CD4-positive, alpha-beta T cell treated with Interleukin-6 for 4 hours (primary cell): ENCODE measurements at places on chromosomes 5 and 9.

DNA sequence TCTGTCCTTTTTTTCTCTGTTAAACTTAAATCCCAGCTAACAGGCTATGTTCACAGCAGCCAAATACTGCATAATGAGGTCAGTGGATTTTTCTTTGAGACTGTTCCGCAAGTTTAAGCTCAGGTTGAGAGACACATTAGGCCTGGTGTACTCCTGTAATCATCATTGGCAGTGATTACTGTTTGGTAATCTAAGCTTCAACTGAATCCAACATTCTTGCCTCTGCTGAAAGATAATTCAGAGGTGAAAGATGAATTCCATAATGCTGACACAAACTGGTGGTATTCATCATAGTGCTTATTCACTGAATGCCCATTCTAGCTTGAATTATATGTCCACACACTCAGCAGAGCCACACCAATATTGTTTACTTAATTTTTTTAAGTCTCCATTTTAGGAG is 108.5 kb downstream of the NFIB start:
- no peak for DNase-seq

DNA sequence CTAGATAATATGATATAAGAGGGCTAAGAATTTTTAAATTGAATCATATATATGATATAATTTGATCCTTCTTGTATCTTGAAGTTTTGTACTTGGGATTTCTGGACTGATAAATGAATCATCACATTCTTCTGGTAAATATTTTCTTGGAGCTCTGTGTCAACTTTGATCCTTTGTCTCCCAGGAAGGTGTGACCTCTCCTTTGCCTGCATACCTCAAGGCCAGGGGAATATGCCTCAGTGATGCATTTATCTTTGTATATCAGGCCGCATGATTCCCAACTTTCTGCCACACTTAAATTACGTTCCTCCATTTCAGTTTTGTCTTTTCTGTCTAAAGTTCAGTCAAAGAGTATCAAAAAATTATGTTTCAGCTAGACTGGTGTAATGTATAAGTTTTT is 101.2 kb downstream of the NLN start:
- no peak for DNase-seq

- DNase-seq, result peak; percentile 52
Observed at GRCh38 chr9:129990269-129991010, 52.5 kb downstream of the FNBP1 start.

GRCh38 chr9:90960941-90961340 is 159.3 kb downstream of the SYK start:
- no peak for DNase-seq

GRCh38 chr9:69153707-69154521 is 20.2 kb upstream of the TJP2 start:
- no peak for DNase-seq

DNA sequence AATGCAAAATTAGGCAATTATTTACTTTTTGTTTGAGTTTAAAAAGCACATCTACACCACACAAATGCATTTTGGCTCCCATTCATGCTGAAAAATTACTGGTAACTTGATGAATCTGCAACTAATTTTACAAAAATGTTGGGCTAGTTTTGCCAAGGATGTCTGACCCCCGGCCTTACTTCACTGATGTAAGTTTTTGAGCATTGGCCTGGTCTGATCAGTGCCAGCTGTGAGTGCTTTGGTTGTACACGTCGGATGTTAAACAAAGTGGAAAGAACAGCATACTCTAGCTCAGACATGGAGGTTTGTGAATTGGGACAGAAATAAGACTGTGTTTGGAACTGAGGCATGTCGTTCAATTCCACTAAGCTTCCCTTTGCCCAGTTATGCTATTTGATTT is 1044.2 kb downstream of the TLE4 start:
- no peak for DNase-seq

DNA sequence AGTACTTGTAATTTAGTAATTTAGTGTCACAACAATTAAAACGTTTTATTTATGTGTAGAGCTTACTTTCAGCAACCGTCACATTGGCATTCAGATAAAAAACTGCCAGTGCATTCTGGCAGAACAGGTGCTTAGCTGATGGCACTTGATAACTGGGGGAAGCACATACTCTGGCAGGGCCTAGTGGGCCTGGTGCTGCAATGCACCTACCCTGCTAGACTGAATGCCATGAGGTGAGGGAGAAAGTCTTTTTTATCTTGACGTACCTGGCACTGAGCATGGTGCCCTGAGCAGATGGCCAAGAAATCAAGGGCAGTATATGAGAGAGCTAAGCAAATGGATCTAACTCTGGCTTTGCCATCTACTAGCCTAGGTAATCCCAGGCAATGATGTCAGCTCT is 280.6 kb upstream of the EFNA5 start:
- DNase-seq, result no peak

- DNase-seq, result no peak
Observed at GRCh38 chr5:122322801-122323548, 10.9 kb downstream of the SNCAIP start.

DNA sequence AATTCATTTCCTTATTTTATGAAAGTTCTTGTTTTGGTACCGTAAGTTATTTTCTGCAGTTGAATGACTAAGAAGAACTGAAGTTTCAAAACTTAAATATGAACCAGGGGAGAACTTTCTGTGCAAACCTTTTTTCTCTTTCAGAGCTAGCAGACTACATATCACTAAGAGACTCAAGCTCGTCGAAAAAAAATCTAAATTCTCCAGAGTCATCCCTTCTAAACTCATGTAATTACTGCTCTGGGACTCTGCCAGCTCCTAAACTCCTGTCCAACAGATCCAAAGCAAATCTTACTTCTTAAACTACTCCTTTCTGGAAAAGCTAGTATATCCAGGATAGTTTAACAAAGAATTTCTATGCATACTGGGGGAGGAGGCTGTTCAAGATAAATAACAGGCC is 87.0 kb upstream of the NR5A1 start:
- DNase-seq, result no peak

DNA sequence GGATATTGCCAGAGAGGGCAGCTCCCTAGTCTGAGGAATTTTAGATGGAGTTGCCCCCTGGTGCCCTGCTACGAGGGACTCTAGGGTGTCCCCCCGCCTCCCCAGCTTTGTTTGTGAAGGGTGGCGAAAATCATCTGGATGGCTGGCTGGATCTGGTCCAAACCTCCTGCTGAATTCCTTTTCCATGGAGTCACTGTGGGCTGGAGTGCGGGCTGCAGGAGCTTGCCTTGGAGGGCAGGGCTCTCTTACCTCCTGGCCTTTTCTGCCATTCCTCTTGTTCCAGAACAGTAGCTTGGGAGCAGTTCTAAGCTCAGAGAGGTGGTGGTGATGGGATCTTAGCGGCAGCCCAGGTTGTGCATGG is 2.1 kb downstream of the SYNPO start:
- DNase-seq, result no peak

DNA sequence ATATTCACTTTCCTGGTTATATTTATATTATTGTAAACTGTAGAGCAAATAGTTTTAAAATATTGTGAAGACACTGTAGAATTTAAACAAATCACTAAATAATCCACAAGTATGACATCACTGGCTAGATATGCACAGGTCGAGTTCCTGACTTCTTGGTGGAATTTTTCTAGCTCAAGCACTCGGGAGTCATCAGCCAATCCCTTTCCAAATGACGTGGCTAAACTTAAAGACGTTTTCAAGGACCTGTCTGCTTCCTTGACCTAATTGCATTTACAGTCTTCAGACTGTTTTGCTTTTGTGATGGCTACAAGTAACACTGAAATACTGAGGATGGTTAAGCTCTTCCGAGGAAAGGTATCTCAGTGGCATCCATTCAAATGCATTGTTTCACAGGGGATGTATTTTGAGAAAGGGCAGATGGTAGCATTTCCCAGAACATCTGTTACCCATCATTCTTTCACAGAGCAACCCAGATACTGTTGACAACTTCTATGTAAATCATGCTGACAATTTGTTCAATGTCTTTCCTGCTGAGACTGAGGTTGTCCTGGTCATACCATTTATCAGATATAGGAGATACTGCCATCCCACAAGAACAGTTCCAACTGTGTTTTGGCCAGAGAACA is 262.8 kb downstream of the CDH10 start:
- DNase-seq, result no peak

GRCh38 chr9:5004481-5004880 is 19.4 kb downstream of the JAK2 start:
- no peak for DNase-seq

GRCh38 chr5:130290219-130290618 is 386.0 kb downstream of the CHSY3 start:
- DNase-seq, result no peak

- DNase-seq, result peak; percentile 78
Observed at GRCh38 chr5:176596689-176597416, 13.1 kb downstream of the GPRIN1 start.

- no peak for DNase-seq
Observed at GRCh38 chr5:171549274-171549673, 129.8 kb downstream of the FGF18 start.

DNA sequence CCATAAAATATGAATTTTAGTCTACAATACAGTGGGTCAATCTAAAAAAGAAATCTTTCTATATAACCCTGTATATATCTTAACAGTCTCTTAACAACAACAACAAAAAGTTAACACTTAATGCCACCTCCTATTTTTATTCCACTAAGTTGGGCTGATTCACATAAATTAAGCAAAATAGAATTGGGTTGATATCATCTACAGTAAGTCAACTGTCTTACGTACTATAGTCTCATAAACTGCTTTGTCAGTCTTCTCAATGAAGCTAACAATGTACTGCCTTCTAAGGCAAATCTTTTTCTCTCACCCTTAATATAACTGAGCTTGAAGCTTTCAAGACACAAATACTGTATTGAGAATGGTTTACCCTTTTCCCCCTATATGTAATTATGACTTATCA is 185.7 kb downstream of the ADAMTS6 start:
- DNase-seq, result no peak

DNA sequence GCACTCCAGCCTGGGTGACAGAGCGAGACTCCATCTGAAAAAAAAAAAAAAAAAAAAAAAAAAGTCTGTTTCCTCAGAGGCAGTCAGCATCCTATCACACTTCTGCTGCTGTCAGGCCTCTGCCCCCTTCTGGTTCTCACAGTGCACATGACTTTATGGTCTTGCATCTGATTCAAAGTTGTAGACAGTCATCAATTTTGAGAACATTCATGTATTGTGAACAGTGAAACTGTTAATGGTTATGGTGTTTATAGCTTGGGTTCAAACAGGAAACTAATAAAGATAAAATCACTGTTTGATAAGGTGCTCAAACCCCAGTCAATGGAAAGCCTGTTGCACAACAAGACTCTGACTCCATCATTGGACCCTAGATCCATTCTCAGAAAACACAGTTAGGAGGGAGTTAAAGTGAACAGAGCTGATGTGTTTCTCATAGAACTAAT is 61.4 kb downstream of the FOXD1 start:
- peak; percentile 9 for DNase-seq

- DNase-seq, result no peak
Observed at GRCh38 chr9:128421482-128421996, 882 bp downstream of the CERCAM start.

DNA sequence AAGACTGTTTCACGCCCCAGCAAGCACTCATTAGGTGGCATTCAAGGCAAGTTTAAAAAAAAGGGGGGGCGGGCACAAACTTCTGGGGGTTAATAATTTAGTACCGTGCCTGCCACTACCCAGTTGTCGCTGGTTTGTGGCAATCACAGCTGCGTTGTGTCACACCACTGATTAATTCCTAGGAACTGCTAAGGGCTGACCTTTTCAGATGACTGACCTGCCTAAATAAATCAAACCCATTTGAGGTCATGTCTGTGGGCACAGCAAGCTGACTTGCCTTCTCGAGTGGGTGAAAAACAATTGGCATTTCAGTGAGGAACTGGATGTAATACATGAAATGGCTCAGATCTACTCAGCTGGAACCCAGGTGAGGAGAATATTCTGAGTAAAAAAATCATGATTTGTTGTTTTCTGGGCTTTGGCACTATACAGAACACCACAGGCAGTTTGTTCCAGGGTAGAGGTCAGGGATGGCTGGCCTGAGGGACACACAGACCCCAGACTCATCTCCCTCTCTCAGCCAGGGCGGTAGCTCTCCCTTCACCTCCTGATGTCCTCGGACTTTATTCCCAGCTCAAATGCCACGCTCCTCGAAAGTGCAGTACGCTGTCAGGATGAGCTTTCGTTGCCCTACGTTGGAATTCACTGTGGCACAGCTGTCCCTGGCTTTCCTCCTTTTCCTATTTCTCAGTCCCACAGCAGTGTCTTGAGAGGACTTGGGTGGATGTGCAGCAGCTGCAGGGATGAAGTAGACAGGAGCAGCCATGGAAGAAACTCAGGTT is 15.5 kb upstream of the MGAT1 start:
- DNase-seq, result no peak

GRCh38 chr5:94391996-94392395 is 226.4 kb downstream of the KIAA0825 start:
- no peak for DNase-seq

- no peak for DNase-seq
Observed at GRCh38 chr9:136011376-136011702, 50.2 kb upstream of the UBAC1 start.

DNA sequence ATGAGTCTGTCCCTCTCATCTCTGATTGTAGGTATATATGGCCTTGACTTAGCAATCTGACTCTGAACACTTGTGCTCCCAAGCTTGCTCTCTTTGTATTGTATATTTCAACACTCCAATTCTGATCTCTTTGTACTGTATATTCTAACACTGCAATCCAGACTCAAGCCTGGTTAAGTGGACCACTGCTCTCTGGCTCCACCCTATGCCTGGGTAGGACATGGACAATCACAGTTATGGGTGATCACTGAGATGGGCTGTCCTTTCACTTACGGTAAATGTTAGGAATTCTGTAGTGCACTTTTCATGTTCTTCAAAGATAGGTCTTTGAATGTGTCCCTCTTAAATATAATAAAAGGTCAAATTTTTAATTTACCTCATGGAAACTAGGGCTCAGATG is 165.1 kb downstream of the TLR4 start:
- no peak for DNase-seq

DNA sequence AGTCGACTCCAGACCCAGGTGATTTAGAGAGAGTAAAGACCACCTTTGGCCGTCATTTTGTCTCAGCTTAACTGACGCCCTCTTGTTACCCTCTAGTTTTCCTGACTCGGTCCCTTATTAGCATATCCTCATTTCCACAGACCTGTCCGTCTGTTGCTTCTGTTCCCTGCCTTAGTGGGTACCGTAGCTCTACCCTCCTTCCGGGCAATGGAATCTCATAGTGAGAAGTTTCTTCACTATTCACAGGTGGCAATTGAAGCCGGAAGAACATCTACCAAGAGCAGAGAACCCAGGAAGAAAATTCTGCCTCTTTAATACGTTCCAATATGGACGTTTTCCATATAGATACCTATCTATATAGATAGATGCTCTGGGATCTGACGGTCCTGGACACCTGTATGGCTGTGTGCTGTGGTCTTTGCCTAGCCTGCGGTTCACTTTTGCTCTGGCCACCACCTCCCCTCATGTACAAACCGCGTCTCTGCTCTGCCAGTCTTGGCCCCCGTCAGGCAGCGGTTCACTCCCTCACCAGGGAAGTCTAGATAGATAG is 652 bp upstream of the TMEM161B start:
- DNase-seq, result peak; percentile 19

DNA sequence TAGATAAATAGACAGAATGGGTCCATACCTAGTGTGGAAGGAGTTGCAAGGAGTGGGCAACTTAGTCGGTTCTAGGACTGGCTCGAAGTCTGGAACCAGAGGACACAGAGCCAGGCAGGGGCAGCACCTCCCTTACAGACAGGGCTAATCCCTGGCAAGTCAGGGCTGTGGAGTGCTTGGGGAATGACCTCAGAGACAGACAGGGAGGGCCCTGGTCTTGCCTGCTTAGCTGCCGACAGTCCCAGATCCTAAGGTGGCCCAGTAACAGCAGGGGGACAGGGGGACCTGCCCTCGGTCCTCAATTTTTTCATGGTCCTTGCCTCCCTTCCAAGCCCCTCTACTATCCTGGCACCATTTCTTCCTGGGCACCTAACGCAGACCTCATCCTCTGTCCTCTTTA is 222.4 kb upstream of the TNC start:
- no peak for DNase-seq
